ENCODE measurements at places on chromosomes 11 and 22. TPM values are rescaled to one million over a fixed set of nuclear protein-coding genes. Genes with fewer than 3 reads are reported as not detected.
A peak's percentile ranks its signal among the peaks of the same experiment; 100 is the strongest.

Gene CAT
- total RNA-seq: 147 TPM

GRCh38 chr11:122176651-122177050 is 60.6 kb upstream of the BLID start:
- peak; percentile 77 for DNase-seq

GRCh38 chr11:115126515-115127208 is 377.6 kb downstream of the CADM1 start:
- no peak for DNase-seq

- DNase-seq: no peak
Observed at GRCh38 chr22:38941488-38941987, 15.9 kb upstream of the APOBEC3A start.

GRCh38 chr11:130979386-130979972 is 63.2 kb upstream of the SNX19 start:
- peak; percentile 36 for DNase-seq

Data from mammary epithelial cell (primary cell).